Activated naive CD8-positive, alpha-beta T cell treated with anti-CD3 and anti-CD28 coated beads, Interleukin-2, amount 10 ng/mL, durations not matched to agents 7 days and 5 days (primary cell): ENCODE measurements at places on chromosomes 5 and 9. TPM values are rescaled to one million over a fixed set of nuclear protein-coding genes. Genes with fewer than 3 reads are reported as not detected.

GRCh38 chr9:79939819-79940218 lies 368.1 kb downstream of the TLE4 start:
- no peaks in the 10 kb centered on the region for H3K4me1 ChIP-seq
- no peaks in the 10 kb centered on the region for H3K27me3 ChIP-seq
- H3K4me3 ChIP-seq: no peak overlapping the region
- DNase-seq: no peak

The COL23A1 gene
- total RNA-seq: 0.60 TPM

GRCh38 chr5:43514471-43514815 lies 505 bp downstream of the C5orf34 start:
- DNase-seq: no peak
- peak overlapping the region; percentile 86 for H3K4me3 ChIP-seq
- peaks cover 27% of the 10 kb centered on the region for H3K4me1 ChIP-seq
- peaks cover 15% of the 10 kb centered on the region for H3K36me3 ChIP-seq
- H3K27me3 ChIP-seq: no peaks in the 10 kb centered on the region
- peak overlapping the region; percentile 93 for H3K27ac ChIP-seq

DNA sequence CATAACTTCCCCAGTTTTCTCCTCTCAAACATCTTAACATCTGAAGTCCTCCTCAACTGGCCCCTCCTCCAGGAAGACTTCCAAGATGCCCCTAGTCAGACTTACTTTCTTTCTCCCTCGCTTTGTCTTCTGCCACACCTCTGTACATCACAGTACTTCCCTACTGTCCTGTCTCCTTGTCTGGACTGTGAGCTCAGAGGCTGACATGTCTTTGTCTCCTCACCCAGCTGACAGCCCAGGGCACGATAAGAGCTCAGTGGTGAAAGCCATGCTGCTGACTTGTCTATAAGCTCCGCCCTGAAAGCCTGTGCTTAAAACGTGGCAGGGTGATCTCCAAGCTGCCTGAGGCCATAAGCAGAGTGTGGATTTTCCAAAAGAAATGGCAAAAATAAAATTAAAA lies 33.0 kb upstream of the SLC25A51 start:
- no peaks in the 10 kb centered on the region for H3K27me3 ChIP-seq
- no peak overlapping the region for H3K27ac ChIP-seq

DNA sequence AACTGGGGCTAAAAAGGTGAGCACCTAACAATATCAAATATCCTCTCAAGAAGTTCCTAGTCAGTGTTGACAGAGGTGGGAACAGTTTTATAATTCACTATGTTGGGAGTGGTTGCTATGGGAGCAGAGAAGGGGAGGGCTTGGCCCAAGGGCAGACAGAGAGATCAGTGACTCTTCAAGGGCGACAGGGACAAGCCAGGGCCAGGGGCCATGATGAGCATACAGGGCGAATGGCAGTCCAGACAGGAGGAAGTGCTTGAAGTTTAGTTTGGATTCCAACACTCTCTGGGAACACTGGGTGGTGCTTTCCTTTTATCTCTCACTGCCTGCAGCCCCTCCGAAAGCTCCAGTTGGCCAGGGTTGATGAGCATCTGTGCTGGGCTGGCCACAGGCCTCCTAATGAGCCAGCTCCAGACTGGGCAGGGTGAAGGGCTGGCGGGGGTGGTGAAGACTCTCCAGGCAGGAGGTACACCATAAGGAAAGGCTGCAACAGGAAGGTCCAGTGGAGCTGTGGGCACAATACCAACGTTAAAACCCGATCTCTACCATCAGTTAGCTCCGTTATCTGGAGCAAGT lies 111.3 kb downstream of the TMEM174 start:
- no peak overlapping the region for H3K27ac ChIP-seq
- no peaks in the 10 kb centered on the region for H3K36me3 ChIP-seq
- no peak for DNase-seq
- no peak overlapping the region for H3K4me3 ChIP-seq

GRCh38 chr5:57681942-57682341 lies 199.3 kb upstream of the ACTBL2 start:
- H3K27ac ChIP-seq: no peak overlapping the region
- no peaks in the 10 kb centered on the region for H3K4me1 ChIP-seq
- no peaks in the 10 kb centered on the region for H3K27me3 ChIP-seq
- no peaks in the 10 kb centered on the region for H3K36me3 ChIP-seq

- peaks cover 20% of the 10 kb centered on the region for H3K36me3 ChIP-seq
- H3K4me3 ChIP-seq: no peak overlapping the region
- peaks cover 10% of the 10 kb centered on the region for H3K4me1 ChIP-seq
- H3K27ac ChIP-seq: no peak overlapping the region
Observed at GRCh38 chr9:93582550-93582949, 6.2 kb downstream of the PHF2 start.

DNA sequence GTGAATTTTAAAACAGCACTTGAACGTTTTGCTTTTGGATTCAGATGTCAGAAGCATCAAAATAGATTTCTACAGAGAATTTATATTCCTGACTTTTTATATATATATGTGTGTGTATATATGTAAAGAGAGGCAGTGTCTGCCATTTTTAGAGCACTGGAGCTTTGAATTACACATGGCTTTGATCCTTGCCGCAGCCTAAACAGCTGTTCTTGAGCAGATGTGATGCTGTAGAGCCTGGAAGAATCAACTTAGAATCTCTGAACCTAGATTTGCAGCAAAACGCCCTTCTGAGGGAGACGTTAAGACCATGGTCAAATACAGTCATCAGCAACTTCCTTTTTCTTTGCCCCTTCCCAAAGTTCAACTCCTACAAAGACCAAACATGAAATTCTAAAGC lies 21.7 kb upstream of the C5orf47 start:
- no peak overlapping the region for H3K4me3 ChIP-seq
- H3K4me1 ChIP-seq: peaks cover 5% of the 10 kb centered on the region
- H3K27ac ChIP-seq: no peak overlapping the region
- no peaks in the 10 kb centered on the region for H3K36me3 ChIP-seq

DNA sequence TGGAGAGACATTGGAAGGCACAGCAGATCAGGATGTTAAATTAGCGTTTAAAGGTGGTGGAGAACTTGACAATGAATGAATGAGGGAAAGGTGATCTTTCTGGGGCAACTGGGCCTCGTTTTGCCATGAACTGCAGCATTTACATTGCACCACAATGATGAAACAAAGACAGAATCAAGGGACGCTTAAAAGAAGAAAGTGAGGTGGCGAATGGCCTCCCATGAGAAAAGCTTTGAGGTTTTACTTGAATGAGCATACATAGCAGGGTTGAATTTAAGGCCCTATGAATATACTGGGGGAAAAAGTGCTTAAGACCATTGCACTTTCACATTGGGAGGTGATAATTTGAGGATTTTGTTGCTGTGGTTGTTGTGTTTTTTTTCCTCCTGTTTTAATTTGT lies 476.4 kb downstream of the ISL1 start:
- H3K36me3 ChIP-seq: no peaks in the 10 kb centered on the region
- no peak overlapping the region for H3K4me3 ChIP-seq
- H3K4me1 ChIP-seq: no peaks in the 10 kb centered on the region
- no peak overlapping the region for H3K27ac ChIP-seq
- no peak for DNase-seq
- no peaks in the 10 kb centered on the region for H3K27me3 ChIP-seq

The CAMK4 gene
- total RNA-seq: 132 TPM

The COL15A1 gene
- 0.20 TPM for total RNA-seq

- H3K36me3 ChIP-seq: no peaks in the 10 kb centered on the region
- H3K27ac ChIP-seq: no peak overlapping the region
- no peaks in the 10 kb centered on the region for H3K4me1 ChIP-seq
- H3K4me3 ChIP-seq: no peak overlapping the region
- peaks cover 28% of the 10 kb centered on the region for H3K27me3 ChIP-seq
- no peak for DNase-seq
Observed at GRCh38 chr9:99472240-99472915, 250.3 kb downstream of the SEC61B start.

DNA sequence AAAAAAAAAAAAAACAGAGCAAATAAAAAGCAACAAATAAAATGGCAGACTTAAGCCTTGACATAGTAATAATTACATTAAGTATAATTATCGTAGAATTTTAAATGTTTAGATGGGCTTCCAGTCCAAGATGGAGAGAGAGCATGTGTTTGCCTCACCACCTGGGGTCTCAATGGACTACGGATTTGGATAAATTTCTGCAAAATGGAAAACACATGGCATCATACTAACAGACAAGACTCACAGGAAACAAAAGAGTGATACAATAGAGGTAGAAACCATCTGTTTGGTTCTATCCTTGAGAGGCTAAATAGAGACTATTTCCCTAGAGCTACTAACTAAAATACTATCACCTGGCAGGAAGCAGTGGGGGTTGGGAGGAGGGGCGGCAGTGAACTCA lies 144.3 kb downstream of the MUSK start:
- no peaks in the 10 kb centered on the region for H3K36me3 ChIP-seq
- no peak overlapping the region for H3K4me3 ChIP-seq
- no peaks in the 10 kb centered on the region for H3K27me3 ChIP-seq
- no peak for DNase-seq

- H3K4me3 ChIP-seq: no peak overlapping the region
- no peak for DNase-seq
- H3K4me1 ChIP-seq: peaks cover 20% of the 10 kb centered on the region
- no peak overlapping the region for H3K27ac ChIP-seq
- H3K27me3 ChIP-seq: no peaks in the 10 kb centered on the region
Observed at GRCh38 chr5:141567513-141568117, 51.2 kb downstream of the DIAPH1 start.

DNA sequence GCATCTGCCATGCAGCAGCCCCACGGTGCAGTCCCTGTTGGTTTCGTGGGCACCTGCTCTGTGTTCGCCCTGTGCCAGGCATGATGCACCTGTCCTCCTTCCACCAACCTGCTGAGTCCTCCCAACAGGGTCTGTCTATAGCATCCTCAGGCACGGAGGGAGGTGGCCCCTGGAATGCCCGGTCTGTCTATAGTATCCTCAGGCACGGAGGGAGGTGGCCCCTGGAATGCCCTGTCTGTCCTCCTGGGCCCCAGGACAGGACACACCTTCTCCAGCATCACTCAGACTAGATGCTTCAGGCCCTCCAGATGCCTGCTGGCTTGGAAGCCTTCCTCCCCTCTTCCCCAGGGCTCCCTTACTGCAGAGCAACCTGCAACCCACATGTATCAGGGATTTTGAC lies 9.9 kb upstream of the PHYHD1 start:
- peaks cover 24% of the 10 kb centered on the region for H3K4me1 ChIP-seq
- H3K4me3 ChIP-seq: no peak overlapping the region
- H3K27ac ChIP-seq: no peak overlapping the region
- H3K36me3 ChIP-seq: peaks cover 26% of the 10 kb centered on the region

The PCDHGC4 gene
- total RNA-seq: not detected

DNA sequence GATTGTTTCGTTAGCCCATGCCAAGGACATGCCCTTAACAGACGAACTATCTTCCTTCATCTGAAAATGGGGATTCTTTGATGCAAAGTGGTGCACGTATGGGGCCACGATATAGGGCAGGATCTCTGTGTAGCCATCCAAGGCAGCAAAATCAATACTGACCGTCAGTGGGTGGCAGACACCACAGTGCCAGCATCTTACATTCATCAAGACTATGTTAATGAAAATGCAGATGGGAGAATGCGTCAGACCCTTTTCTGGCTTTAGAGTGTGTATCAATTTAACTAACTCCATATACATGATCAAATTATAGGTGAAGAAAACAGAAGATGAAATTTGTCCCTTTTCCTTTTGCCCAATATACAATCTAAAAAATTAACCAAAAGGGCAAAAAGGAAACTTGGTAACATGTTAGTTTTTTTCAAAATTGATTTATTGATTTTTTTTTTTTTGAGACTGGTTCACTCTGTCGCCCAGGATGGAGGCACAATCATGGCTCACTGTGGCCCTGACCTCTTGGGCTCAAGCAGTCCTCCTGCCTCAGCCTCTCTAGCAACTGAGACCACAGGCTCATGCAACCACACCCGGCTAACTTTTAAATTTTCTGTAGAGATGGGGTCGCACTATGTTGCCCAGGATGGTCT lies 169.2 kb upstream of the SPRY4 start:
- H3K4me1 ChIP-seq: peaks cover 1% of the 10 kb centered on the region
- H3K36me3 ChIP-seq: no peaks in the 10 kb centered on the region
- H3K27me3 ChIP-seq: peaks cover 2% of the 10 kb centered on the region
- no peak for DNase-seq
- H3K27ac ChIP-seq: no peak overlapping the region
- no peak overlapping the region for H3K4me3 ChIP-seq

The FBXL17 gene
- 13.5 TPM for total RNA-seq

- H3K27me3 ChIP-seq: no peaks in the 10 kb centered on the region
- peaks cover 37% of the 10 kb centered on the region for H3K4me1 ChIP-seq
- no peak for DNase-seq
- peaks cover 47% of the 10 kb centered on the region for H3K36me3 ChIP-seq
- no peak overlapping the region for H3K27ac ChIP-seq
- no peak overlapping the region for H3K4me3 ChIP-seq
Observed at GRCh38 chr5:39019254-39019653, 54.9 kb downstream of the RICTOR start.

DNA sequence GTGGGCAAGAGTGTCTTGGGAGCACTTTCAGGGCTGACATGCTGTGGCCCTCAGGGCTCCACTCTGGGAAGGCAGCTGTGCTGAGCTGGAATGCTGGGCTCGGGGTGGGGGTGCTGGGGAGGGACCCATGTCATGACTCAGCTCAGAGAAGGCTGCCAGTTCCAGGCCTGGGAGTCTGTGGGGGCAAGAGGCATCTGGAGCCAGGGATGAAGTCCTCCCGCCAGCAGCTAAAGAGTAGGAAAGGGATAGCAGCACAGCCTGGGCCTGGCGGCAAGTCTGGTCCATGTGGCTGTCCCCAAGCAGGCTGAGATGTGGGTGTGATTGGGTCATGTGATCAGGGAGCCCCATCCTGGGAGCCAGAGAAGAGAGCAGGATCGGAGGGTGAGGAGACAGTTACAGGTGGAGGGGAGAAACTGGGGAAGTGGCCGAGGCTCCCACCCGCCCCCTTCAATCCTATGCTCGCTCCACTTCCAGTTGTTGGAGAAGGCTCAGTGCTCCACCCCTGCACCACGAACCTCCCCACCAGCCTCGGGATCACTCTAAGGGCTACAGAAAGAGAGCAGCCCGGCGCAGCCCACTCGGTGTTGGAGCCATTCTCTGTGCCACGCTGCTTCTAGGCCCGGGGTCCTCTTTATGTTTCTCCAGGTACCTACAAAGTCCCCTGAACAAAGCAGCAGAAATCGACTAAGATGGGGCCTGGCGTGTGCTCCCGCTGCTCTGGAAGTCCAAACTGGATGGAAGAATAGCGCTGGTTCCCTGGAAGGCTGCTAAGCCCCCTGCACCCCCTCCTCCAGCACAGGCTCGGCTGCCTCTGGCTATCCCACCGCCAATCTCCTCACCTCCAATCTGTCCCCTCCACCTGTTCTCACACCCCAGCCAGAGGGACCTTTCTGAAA lies 12.0 kb downstream of the PDGFRB start:
- H3K36me3 ChIP-seq: peaks cover 9% of the 10 kb centered on the region
- no peak overlapping the region for H3K4me3 ChIP-seq
- H3K4me1 ChIP-seq: peaks cover 25% of the 10 kb centered on the region
- H3K27me3 ChIP-seq: peaks cover 2% of the 10 kb centered on the region
- H3K27ac ChIP-seq: peak overlapping the region; percentile 34

The IFNW1 gene
- not detected for total RNA-seq

- peaks cover 29% of the 10 kb centered on the region for H3K4me1 ChIP-seq
- peak overlapping the region; percentile 91 for H3K4me3 ChIP-seq
- H3K36me3 ChIP-seq: peaks cover 21% of the 10 kb centered on the region
Observed at GRCh38 chr5:177133853-177134696, 502 bp downstream of the NSD1 start.

GRCh38 chr5:1231354-1231905 lies 6.2 kb downstream of the SLC6A18 start:
- no peak overlapping the region for H3K4me3 ChIP-seq
- peaks cover 14% of the 10 kb centered on the region for H3K4me1 ChIP-seq
- H3K27me3 ChIP-seq: peaks cover 27% of the 10 kb centered on the region
- DNase-seq: no peak

The FST gene
- not detected for total RNA-seq

The PCDHB12 gene
- not detected for total RNA-seq

- no peaks in the 10 kb centered on the region for H3K36me3 ChIP-seq
- H3K4me3 ChIP-seq: no peak overlapping the region
- H3K27me3 ChIP-seq: no peaks in the 10 kb centered on the region
- H3K4me1 ChIP-seq: no peaks in the 10 kb centered on the region
Observed at GRCh38 chr5:120895660-120896059, 431.6 kb downstream of the PRR16 start.
